ENCODE measurements at places on chromosomes 12 and 14. TPM values are rescaled to one million over a fixed set of nuclear protein-coding genes. Genes with fewer than 3 reads are reported as not detected.

The CMTM5 gene
- not detected for total RNA-seq

The GLIPR1 gene
- total RNA-seq = 96.8 TPM

The NID2 gene
- 27.9 TPM for total RNA-seq

The PPP1R12A gene
- total RNA-seq = 94.0 TPM

The FOXN4 gene
- not detected for total RNA-seq

The ASIC1 gene
- 0.14 TPM for total RNA-seq

The GDF11 gene
- total RNA-seq = 3.6 TPM

The TMEM233 gene
- total RNA-seq = 0.73 TPM
